ENCODE measurements at places on chromosomes 4 and X.

- no peak for DNase-seq
Observed at GRCh38 chrX:154092371-154092770, 5.1 kb downstream of the MECP2 start.

DNA sequence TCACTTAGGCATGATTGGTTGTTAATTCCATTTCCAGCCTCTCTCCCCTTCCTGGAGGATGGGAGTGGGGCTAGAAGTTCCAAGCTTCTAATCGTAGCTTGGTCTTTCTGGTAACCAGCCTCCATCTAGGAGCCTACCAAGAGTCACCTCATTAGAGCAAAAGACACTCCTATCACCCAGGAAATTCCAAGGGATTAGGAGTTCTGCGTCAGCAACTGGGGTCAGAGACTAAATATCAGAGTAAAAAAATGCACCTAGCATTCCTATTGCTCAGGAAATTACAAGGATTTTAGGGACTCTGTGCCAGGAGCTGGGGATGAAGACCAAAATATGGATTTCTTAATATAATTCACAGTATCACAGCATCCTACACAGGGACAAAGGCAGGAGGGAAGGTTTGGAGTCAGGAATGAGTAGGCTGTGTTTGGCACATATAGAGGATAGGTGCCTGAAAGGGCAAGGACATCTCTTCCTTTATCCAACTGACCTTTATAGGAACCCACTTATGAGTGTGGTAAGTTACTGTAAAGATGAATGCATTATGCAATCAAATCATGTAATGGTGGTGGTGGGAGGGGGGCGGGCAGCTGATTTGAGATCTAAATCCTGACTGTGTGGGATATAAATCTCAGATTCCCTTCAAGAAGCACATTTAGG is 30.5 kb upstream of the LIMCH1 start:
- no peak for DNase-seq

GRCh38 chr4:173398220-173398619 is 696 bp downstream of the SCRG1 start:
- DNase-seq = no peak

DNA sequence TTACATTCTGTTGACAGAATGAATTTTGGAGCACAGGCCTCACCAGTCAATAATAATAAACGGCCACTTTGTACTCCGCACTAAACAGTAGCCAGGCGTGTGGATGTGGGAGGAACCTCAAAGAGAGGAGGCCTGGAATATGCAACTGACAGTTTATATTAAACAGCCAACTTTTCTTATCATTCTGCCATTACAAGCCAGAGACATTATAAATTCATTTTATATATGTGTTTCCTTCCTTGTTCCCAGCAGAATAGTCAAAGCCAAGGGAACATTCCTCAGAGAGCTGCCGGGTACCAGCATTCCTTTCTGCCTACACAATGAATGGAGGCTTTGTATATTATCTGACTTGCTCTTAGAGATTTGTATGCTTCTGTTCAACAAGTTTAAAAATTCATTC is 436.5 kb upstream of the FTHL17 start:
- DNase-seq = no peak

DNA sequence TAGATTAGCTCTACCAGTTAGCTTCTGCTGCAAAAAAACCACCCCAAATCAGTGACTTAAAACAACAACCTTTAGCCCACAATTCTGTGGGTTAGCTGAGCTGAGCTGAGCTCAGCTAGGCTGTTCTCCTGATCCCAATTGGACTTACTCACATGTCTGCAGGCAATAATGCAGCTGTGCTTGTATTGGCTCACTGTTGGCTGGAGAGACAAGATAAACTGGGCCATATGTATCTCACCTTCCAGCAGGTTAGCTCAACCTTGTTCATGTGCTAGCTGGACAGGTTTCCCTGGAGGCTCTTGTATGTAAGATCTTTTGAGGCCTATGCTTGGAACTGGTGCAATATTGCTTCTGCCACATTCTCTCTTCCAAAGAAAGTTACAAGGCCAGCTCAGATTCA is 261.5 kb upstream of the ADGRL3 start:
- no peak for DNase-seq

DNA sequence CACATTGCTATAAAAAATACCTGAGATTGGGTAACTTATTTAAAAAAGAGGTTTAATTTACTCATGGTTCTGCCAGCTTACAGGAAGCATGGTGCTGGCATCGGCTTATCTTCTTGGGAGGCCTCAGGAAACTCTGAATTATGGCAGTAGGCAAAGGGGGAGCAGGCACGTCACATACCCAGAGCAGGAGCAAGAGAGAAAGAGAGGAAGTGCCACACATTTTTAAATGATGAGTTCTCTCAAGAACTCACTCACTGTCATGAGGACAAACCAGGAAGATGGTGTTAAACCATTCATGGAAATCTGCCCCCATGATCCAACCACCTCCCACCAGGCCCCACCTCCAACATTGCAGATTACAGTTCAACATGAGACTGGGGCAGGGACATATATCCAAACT is 10.0 kb upstream of the AFF1 start:
- DNase-seq = no peak

DNA sequence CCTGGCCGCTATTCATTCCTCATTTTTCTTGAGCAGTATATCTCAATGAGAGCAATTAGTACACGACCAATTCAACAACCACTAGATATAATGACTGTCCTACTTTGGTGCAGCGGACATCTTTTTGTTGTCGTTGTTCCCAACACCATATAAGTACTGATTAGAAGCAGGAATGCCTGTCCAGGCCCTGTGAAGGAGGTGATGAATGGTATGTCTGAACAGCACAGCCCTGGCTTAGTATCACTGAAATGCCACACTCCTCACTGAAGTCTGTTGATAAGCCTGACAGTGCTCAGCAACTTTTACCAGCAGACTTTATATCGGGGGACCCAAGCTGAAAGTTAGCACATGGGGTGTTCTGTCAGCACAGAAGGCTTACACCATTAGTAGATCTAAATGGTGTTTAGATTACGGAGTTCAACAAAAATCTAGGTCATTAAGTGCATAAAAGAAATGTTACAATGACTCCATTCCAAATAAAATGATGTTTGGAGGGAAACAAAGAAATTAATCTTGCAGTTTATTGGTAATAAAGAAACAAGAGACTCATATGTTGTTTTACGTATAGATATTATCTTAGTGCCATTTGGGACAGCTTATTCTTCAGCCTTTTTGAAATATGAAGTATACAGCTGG is 228.3 kb upstream of the TTC29 start:
- DNase-seq = no peak

DNA sequence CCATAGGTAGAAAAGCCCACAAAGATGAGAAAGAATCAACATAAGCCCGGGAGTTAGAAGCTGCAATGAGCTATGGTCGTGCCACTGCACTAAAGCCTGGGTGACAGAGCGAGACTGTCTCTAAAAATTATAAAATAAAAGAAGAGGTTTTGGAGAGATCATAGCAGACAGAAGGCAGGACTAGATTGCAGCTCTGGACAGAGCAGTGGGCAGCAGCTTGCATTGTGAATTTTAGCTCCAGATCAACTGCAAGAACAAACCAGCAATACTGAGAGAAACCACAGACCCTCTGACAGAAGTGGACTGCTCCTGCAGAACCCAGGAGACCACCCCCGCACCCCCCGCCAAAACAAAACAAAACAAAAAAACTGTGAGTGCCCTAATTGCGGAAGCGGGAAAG is 30.6 kb downstream of the SOWAHB start:
- DNase-seq = no peak

DNA sequence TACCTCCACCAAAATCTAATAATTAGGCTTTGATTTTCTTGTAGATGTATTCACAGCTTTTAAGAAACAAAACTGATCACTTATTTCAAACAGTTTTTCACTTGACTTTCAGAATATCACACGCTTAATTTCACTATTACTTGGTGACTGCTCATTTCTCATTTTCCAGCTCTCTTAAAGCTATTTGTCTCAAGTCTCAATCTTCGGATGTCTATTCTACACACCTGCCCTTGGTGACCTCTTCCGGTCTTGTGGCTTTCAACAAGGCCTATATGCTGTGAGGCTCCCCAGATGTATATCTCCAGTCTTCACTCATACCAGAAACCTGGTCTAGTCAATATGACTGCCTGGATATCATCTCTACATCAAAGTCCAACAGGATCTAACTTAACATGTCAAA is 34.9 kb upstream of the ANXA10 start:
- DNase-seq = no peak

DNA sequence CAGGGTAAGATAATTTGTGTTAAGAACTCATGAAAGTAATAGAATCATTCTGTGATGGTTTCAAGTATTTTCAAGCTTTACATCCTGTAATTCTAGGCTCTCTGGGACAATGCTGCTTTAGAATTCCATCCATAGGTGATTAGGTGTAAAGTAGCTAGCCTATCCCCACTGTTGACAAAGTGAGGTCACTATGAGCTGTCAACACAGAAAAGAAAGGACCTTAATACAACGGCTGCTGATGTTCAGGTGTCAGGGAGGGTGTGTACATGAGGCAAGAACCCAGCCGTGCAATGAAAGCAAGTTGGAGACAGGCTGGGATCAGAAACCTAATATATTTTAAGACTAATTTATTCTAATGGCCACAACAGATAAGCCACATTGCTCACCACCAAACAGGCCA is 36.8 kb upstream of the SH3RF1 start:
- no peak for DNase-seq

DNA sequence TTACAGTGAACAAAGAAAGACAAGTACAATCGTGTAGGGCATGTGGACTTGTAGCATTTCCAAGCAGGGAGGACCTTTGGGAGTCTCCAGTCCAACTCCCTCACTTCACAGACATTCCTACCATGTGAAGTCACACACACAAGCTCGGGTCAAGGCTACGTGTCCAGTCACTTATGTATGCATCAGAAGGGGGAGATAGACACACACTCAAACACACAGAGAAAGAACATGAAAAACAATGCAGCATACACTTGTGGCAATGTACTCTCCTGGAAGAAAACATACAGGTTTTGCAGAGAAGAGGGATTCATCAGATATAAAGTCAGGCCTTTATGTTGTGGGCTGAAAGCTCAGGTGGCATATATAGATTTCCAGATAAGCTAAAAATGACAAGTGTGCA is 136.1 kb upstream of the MID1 start:
- DNase-seq = no peak

DNA sequence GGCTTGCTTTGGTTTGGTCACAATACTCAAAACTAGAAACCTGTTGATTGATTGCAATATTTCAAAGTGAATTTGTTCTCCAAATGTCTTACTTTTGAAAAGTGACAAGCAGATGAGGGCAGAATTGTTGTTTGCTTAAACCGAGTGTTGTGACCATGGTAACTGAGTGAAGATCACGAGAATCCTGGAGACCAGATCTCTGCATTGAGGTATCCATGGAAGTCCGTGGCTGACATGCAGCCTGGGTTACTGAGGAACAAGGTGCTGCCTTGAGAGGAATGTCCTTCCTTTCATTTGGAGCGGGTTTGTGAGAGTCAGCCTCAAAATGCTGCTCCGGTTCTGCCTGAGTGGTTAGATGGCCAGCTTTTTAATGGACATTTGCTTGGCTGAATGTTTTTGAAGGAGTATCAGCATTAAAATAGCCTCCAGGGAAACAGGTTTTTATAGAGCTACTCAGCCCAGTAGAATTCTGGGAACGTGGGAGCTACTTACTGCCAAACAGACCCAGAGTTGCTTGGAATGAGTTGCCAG is 31.3 kb downstream of the NYX start:
- no peak for DNase-seq

- DNase-seq = no peak
Observed at GRCh38 chrX:1500701-1501624, 36.0 kb downstream of the P2RY8 start.

DNA sequence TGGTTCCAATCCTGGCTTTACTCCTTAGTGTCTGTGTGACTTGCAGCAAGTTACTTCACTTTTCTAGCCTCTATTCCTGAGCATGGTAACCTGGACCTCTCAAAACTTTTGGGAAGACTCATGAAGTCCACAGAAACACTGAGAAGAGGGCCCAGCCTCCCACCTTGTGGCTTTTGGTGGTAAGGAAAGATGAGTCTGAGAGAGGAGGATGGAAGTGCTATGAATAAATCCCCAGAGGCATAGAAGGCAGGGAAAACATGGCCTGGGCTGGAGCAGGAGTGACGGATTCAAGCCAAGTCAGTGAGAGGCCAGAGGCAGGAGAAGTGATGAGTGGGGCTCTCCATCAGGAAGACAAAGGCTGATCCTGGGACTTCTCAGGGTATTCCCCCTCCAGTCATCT is 10.9 kb upstream of the MAGEA4 start:
- no peak for DNase-seq

GRCh38 chrX:43973249-43974099 is at the start of gene NDP:
NDP (minus strand) TSS chrX:43973390; CDS start chrX:43958645, 14,745 bp downstream.
- DNase-seq = no peak

GRCh38 chr4:95129821-95130311 is 372.1 kb downstream of the BMPR1B start:
- DNase-seq = no peak

DNA sequence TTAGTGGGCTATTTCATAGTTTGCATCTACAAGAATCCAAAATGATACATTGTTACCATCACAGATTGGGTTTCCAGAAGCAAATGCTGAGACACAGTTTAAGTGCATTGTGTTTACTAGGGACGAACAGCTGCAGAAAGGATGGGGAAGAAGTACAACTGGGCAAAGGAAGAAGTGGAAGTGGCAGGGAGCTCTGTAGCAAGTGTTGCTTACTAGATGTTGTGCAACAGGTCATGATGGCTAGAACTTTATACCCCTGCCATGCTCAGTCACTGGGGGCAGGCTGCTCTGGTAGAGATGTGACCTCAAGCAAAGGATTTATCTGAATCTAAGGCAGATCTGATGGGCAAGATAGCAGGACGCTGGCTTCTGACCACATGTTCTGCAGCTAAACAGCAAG is 76.1 kb upstream of the EMCN start:
- no peak for DNase-seq

GRCh38 chr4:83890231-83890630 is 354.3 kb downstream of the GPAT3 start:
- DNase-seq = no peak

- DNase-seq = no peak
Observed at GRCh38 chrX:55026143-55026542, 4.6 kb downstream of the ALAS2 start.

GRCh38 chr4:48375651-48376304 is 34.4 kb downstream of the SLAIN2 start:
- DNase-seq = no peak

Data from type B pancreatic cell (in vitro differentiated cells).